Astrocyte (in vitro differentiated cells and primary cell): ENCODE measurements at places on chromosomes 2 and 18.

DNA sequence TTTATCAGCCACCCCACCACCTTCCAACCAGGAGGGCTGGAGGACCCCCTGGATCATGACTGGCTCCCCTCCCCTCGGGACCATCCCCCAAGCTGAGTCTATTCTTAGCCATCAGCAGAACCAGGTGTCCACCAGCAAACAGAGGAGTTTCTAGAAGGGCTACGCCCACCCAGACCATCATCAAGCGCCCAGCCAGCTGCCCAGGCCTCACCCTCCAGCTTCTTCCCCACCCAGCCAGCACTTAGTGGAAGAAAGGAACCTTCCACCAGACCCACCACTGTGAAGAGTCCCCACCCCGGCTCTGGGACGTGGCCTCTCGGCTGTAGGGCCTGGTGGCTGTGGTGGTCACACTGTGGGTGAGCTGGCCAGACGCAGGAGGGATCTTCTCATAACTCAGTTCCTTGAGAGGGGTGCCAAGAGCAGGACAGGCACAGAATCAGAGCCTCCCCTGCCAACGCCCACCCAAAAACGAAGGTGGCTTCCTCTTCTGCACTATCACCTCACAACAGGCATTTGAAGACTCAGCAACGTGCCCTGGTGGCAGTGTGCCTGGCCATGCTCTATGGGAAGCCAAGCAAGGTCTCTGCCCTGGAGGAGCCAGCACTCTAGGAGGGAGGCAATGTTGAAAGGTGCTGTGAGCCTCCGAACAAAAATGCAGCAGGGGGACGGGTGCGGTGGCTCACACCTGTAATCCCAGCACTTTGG lies 19.0 kb downstream of the BIN1 start:
- no peak for DNase-seq

- no peak for DNase-seq
Measured at GRCh38 chr2:98959810-98960507, 23.9 kb upstream of the CRACDL start.

- DNase-seq, result peak; percentile 90
Measured at GRCh38 chr2:224126440-224126839, 87.4 kb upstream of the SERPINE2 start.

GRCh38 chr2:18474700-18475099 lies 85.8 kb downstream of the RDH14 start:
- peak; percentile 10 for DNase-seq

DNA sequence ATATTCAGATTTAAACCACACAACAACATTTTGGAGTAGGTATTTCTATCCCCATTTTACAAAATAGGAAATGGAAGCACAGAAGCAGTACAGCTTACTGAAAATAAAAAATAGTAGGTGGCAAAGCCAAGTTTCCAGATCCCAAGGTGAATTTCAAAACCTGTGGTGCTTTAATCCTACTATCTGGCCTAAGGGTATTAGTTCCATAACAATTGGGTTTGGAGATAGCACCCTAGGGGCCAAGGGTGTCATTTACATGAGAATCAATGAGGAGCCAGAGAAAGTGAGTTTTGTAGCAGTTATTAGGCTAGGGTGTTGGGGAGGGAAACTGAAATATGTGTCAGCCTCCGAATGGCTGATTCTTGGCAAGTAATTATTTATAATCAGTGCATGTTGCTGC lies 24.9 kb downstream of the OSBPL6 start:
- DNase-seq, result no peak

DNA sequence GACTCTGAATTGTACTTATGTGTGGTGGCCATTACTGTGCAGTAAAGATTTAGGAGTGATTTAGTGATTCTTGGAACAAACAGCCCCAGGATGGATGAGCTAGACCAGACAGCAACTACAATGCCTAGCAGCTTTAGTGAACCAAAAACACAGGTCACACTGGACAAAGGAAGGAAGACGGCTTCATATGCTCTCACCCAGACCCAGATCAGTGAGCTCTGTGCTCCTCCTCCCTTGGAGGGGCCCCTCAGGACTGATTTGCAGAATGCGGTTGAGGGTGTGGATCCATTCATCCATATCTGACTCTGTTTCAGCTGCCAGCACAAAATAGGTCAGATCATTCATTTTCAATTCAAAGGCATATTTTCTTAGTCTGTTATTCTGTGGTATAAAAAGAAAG lies 159.7 kb upstream of the CCDC195 start:
- DNase-seq, result no peak

GRCh38 chr2:230441227-230441897 lies 25.4 kb downstream of the SP100 start:
- peak; percentile 61 for DNase-seq

DNA sequence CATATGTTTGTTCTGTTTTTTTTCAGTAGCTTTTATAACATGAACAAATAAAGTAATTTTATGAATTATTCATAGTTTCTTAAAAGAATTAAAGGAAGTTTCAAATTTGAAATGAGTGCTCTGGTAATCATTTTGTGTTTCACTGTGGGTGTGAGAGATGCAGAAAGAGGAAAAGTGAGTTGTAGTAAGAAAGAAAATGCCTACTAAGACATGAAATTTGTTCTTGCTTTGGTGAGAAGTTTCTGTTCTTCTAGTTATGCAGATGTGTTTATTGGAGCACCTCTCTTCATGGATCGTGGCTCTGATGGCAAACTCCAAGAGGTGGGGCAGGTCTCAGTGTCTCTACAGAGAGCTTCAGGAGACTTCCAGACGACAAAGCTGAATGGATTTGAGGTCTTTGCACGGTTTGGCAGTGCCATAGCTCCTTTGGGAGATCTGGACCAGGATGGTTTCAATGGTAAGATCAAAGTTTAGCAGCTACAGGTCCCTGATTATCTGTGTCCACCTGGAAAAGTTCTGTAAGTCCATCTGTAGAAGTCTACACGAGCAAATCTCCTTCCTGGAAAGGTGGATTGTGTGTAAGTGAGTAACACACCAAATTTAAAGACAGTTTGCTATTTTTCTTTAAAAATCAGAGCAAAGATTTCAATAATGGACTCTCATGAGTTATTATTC lies 51.4 kb downstream of the ITGAV start:
- DNase-seq, result no peak

GRCh38 chr2:157254041-157254440 lies 3.5 kb upstream of the GALNT5 start:
- DNase-seq, result no peak

DNA sequence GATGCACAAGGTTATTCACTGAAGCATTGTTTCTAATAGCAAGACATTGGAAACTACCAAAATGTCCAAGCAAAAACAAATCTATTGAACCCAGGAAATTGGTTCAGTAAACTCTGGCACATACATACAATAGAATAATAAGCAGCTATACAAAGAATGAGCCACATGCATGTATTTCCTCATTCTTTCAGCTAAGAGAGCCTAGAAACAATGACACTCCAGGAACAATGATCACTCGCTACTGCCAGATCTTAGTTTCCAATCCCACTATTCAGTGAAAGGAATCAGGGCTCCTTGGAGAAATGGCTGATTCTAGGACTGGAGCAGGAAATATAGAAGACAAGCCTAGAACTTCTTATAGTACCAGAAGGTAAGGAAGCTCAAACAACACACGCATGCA lies 221.9 kb upstream of the AGAP1 start:
- no peak for DNase-seq

DNA sequence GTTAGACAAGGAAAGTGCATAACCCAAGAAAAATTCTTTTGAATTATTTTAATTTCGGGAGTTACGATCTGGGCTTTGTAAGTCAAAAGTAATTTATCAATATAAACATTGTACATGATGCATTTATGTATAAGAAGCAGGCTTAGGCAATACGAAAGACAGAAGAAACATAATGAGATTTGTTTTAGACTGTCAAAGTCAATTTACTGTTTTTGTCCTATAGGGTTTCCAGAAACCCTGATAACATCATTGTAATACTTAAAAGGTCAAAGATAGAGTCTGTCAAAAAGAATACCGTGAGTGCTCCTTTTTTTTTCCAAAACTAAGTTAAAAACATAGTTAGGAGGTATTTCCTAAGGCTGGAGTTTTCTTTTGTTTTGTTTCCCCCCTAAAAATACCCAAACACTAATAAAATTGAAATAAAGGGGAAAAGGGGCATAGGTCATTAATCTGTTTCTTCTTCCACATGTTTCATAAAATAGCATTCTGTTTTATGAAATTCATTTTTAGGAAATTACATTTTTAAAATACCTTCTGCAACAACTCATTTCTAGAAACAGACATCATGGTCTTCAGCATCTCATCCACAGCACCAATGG lies 16.1 kb downstream of the C1D start:
- DNase-seq, result no peak

DNA sequence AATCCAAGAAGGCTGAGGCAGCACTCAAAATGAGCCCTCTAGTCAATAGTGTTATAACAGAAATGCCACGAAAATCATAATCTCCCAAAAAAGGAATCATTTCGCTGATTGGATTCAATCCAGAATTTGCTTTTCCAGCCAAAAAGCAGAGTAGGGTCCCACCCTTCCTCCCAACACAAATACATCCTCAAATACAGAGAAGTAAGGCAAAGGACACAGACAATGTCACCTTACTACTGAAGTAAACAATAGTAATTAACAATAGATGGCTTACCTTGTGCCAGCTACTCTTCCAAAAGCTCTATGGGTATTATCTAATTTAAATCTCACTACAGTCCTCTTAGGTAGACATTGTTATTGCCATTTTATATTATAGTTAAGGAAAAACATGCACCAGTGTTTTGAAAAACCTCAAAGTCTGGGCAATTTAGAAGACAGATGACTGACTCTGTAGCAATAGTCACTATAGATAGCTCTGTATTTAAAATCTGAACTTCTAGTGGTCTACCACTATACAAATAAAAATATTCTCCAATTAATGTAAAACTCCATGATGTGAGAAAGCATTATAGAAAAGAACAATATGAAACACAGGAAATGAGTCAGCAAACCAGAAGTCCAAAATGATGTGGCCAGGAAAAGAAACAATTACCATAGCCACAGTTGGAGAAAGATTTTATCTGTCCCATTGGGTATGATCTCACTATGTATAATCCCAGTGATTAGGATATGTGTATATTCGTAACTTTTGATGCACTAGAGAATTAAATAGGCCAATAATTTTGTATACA lies 305.0 kb upstream of the ERBB4 start:
- peak; percentile 89 for DNase-seq

- DNase-seq, result no peak
Measured at GRCh38 chr18:41545091-41545888, 409.7 kb upstream of the PIK3C3 start.

DNA sequence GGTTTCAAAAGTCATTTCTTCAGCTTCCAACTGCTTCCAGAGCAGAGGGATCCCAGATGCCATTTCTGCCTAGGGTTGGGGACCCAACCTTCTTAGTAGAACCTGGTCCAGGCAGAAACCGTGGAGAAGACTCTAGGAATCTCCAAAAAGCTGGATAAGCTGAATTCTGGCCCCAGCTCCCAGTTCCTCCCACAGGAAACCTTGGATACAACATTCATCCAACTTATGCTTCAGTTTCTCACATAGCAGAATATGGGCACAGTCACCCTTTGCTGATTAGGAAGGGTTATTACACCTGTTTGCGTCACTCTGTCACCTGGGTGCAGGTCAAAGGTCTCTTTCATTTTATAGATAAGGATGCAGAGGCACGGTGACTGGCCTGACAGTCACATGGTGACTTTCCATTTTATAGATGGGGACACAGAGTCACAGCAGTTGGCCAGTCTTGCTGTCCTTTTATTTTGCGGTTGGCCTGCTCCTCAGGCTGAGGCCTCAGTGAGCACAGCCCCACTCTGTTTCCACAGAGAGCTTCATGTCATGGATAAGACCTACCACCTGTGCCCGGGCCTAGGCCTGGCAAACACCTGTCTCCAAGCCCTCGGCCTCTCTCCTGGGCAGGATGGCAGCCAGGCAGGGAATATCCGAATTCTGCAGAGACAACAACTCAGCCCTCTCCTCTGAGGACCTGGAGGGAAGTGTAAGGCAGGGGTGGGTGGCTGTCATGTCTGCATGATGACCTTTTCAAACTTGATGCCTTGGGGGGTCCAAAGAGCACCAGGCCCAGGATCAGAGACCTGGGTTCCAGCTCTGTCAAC lies 148.8 kb downstream of the SMAD7 start:
- no peak for DNase-seq
